T-helper 2 cell (primary cell): ENCODE measurements at places on chromosomes 1 and 21.

- no peak for DNase-seq
Measured at GRCh38 chr1:15649937-15650336, 32.7 kb downstream of the DDI2 start.

- DNase-seq, result no peak
Measured at GRCh38 chr21:38455403-38455802, 42.9 kb downstream of the ERG start.

DNA sequence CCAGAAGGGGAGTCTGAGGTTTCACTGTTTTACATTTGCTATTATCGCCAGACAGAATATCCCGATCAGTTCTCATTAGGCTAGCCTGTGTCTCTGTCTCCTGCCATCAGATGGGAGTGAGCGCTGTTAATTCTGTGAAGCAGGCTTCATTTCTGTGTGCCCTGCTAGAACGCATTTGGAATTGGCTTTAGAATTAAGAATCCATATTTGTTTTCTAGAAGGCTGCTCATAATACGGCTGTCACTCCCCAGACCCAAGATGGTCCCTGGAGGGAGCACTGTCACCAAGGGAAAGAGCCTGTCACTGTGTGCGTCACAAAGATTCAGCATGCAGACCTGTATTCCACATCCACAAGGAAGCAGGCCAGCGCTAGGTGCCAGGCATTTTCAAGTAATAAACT lies 49.2 kb downstream of the CASQ2 start:
- no peak for DNase-seq

GRCh38 chr1:203625628-203626019 lies 1.0 kb upstream of the ATP2B4 start:
- peak; percentile 77 for DNase-seq

DNA sequence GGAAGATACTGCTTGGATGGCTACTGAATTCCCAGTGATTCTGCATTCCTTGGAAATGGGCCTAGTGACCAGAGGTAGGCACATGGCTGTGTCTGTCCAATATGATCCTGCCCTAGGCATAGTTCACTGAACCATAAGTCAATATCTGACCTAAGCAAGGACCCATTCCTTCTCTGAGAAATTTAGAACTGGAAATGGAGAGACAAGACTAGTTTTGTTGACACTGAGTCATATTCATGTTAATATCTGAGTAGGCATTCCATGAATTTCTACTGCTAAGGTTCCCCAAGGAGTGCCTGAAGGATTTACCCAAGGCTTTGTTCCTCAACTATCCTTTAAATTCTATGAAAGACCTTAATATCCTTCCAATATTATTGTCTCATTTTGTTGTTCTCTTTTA lies 329.8 kb upstream of the BEND5 start:
- DNase-seq, result no peak

DNA sequence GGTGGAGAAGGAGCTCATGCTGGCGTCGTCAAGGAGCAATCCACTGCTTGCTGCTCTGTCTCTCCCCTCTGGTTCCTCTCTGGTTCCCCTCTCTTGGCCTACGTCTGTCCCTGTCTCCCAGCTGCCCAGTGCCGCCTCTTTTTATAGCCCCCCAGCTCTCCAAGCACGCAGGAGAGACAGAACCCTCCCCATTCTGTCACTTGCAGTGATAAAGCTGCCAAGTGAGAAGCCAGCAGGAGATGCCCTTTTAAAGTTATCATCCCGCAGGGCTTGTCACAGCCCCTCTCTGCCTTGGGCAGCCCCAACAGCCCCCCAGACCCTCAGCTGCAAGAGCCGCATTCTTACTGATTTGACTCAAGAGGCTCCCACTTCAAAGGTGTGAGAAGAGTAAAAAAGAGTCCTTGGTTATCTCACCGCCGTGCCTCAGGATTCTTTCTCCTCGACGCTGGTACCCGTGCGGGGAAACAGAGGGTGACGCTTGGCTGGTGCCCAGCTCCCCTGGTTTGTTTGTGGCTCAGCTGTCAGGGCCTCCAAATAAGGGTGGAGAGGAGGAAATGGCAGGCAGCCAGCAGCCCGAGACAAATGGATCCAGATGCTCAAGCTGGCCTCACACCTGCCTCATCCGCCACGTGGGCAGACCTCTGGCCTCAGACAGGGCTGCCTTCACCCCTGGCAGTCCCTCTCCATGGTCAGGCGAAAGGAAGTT lies at the start of gene NPPA:
TSS of gene NPPA (minus strand) at position 117 of the 706 bp plus-strand sequence. CDS start at position 18, 99 bp downstream.
- no peak for DNase-seq

DNA sequence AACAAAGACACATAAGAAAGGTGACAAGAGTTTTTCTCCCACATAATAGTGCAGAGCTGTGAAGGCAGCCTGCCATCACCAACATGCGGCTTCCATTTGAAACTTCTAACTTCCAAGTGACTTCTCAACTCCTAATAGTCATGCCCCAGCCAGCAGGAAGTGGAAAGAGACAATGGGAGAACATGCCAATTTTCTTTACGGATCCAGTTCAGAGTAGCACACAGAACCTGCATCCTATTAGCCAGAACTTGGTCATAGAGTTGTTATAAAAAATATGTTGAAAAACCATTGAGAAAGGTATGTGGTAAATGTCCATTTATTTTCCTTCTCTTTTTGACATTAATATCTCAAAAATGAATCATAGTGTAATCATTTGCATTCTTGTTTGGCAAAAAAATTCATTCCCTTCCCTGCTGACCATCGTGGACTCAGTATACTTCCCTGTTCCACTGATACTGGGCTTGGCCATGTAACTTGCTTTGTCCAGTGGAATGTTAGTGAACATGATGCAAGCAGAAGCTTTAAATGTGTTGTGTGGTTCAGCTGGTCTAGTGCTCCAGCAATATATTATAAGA lies 197.4 kb downstream of the SEC16B start:
- no peak for DNase-seq

DNA sequence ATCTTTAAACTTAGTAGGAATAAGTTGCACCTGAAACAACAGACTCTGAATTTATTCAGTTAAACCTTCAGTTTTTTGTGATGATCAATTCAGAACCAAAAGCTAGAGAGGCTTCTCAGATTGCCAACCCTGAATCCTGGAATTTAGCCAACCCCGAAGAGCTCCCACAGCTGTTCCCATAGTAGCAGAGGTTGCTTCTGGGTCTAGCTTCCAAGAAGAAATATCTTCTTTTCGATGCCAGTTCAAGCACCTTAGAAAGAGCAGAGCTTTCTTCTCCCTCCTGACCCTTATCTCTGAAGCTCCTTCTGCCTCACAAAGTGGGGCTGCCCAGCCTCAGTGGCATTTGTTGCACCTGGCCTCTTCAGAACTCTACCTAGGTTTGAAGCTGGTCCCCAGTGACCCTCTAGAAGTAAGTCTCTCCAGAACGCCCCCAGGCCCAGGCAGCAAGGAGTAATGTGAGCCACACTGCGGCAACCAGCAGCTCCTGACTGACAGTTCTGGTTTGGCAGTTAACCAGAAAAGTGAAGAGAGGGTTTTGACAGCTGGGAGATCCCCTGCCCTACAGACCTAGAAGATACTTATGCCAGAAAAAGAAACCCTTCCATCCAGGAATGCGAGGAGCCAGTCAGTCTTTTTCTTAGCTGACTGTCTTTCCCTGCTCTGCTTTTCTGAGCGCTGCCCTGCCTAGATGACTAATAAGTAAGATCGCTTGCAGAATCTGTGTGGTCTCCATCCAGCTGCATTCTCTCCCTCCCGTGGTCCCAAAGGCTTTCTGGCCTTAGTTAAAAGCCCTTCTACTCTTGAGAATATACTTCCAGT lies 165.9 kb downstream of the ADGRL4 start:
- no peak for DNase-seq

GRCh38 chr1:217403026-217403720 lies 227.7 kb downstream of the GPATCH2 start:
- no peak for DNase-seq

DNA sequence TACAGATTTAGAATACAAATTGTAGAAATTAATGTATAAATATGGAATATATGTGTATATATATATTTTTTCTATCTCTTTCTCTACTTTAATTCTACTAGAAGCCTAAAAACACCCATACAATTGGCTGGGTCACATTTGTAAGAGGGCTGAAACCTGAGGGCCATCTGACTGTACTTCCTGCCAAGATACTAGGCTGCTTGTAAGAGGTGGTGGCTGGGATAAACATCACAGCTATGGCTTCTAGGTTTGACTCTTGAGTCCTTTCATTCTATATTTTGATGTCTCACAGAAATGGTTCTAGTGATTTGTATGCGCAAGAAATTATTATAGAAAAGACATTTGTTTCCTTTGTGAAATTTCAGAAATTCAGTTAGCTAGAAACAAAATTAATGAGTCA lies 1155.2 kb upstream of the B3GALT2 start:
- DNase-seq, result no peak

DNA sequence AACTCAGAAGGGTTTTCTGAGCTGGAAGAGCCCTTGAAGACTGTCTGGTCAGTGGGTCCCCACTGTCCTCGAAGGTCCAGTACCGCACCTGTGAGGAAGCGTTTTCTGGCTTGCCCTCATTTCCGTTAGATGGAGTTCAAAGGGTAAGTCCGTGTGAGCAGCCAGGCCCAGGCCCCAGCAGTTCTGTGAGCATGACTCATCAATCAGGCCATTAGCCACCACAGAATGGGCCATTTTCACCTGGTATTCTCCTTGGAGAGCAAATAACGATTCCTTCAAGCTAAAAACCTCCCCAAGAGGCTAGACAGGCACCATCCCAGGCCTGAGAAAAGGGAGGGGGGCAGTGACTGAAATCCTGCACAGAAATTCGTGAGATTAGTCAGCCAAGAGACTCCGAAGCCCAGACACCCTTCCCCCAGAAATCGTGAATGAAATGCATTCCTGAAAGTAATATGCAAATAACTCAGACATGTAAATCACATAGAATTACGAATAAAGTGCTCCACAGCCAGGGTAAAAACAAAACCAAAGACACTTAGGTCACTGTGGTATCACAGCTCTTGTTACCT lies 66.0 kb downstream of the BCAR3 start:
- DNase-seq, result peak; percentile 14

GRCh38 chr1:236377832-236378535 lies 16.1 kb upstream of the EDARADD start:
- DNase-seq, result no peak

- DNase-seq, result no peak
Measured at GRCh38 chr1:12152113-12152891, 14.5 kb upstream of the TNFRSF1B start.

- no peak for DNase-seq
Measured at GRCh38 chr1:41467673-41468072, 16.8 kb downstream of the EDN2 start.

GRCh38 chr1:78401148-78401547 lies 89.6 kb upstream of the PTGFR start:
- DNase-seq, result no peak

- no peak for DNase-seq
Measured at GRCh38 chr21:38804789-38805327, 871 bp upstream of the ETS2 start.

DNA sequence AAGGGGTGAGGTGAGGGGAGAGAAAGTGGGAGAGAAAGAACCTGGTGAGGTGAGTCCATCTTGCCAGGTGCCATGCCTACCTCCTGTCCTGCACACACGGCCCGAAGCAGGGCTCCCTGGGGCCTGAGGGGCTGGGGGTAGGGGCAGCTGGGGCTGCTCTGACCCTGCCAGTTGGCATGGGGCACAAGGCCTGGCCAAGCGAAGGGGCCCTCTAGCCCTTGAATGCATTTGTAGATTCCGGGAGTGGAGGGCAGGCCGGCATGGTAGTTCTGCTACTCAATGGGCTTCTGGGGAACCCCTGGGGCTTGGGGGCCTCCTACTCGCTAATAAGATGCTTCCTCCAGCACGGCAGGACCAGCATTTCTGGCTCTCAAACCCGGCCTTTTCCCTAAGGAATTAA lies 3.6 kb upstream of the PRDM16 start:
- no peak for DNase-seq

DNA sequence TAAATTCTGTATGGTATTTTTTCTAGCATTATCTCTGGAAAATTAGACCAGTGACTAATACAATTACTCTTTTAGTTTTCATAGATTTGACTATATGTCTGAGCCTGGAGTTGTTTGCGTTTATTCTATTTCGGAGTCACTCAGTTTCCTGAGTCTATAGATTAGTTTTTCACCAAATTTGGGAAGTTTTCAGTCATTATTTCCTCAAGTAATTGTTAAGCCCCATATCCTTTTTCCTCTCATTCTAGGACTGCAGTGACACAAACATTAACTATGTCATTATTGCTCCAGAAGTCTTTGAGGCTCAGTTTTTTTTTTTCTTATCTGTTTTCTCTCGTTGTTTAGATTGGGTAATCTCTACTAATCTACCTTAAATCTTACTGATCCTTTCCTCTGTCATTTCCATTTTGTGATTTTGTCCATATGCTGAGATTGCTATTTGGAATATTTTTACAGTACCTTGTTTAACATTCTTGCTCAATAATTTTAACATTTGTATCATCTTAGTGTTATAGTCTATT lies 886.2 kb downstream of the LTN1 start:
- DNase-seq, result no peak

DNA sequence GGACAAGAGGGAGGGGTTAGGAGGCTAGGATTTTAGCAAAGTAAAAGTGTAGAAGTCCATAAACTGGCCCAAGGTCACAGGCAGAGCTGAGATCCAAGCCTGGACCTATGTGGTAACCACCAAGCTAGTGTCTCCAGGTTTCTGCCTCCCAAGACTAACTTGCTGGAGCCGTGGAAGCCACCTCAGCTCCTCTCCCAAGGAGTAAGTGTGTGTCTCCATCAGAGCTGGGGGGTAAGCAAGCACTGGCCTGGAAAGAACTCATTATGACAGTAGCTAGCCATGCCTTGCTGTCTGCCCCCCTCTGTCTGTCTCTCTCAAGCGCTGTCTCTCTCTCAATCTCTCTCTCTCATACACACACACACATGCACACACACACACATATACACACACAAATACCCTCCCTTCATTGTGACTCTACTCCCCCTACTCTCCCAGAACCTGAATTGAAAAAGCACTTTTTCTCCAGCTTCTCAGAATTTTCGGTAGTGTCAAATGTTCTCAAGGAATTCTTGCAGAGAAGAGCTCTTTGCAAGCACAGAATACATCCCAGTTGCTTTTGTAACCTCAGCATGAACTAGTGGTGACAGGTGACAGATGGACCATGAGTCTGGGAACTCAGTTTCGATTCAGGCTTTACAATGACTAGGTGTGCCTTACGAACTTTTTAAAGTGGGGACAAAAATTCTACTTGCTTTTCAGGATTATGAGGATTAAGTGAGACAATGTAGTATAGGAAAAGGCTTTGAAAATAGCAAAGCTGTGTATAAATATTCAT lies 238.0 kb upstream of the FGGY start:
- no peak for DNase-seq

DNA sequence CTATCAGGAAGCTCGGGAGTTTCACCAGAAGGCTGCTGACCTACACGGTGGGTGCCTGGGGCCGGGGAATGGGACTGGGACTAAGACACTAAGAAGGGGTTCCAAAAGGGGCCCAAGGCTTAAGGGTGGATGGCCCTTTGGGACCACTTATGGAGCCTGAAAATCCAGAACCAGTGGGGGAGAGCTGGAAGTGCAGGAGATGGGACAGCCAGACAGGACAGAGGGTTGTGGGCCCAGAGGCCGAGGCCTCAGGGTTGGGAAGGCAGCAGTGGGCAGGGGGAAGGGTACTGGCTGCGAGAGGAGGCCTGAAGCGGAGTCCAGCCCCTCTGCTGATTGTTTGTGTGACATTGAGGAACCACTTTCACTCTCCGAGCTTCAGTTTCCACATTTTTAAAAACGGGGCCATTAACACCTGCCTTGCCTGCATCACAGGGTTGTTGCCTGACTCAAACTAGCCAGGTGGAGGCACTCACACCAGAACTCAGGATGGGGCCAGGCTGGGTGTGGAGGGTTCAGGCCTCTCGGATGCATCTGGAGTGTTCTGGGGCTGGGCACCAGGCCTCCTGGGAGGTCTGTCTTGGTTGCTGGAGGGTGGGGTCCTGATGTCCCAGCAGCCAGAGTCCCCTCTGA lies 3.0 kb downstream of the TTC24 start:
- no peak for DNase-seq
